ENCODE measurements at places on chromosomes 16 and 17.

DNA sequence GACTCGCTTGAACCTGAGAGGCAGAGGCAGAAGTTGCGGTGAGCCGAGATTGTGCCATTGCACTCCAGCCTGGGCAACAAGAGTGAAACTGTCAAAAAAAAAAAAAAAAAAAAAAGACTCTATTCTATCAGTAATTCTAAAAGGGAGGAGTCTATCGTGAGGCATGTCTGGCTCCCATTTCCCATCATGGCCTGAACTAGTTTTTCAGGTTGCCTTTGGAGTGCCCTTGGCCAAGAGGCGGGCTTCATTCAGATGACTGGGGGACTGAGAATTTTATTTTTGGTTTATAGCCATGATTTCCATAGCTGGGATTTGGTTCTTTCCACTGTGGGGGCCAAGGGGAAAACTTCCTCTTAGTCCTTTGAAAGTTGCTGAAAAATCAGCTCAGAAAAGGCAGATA is 3.5 kb upstream of the SNX29 start:
- no peak for DNase-seq

- DNase-seq, result no peak
Observed at GRCh38 chr17:78252111-78252634, 20.7 kb downstream of the TMEM235 start.

DNA sequence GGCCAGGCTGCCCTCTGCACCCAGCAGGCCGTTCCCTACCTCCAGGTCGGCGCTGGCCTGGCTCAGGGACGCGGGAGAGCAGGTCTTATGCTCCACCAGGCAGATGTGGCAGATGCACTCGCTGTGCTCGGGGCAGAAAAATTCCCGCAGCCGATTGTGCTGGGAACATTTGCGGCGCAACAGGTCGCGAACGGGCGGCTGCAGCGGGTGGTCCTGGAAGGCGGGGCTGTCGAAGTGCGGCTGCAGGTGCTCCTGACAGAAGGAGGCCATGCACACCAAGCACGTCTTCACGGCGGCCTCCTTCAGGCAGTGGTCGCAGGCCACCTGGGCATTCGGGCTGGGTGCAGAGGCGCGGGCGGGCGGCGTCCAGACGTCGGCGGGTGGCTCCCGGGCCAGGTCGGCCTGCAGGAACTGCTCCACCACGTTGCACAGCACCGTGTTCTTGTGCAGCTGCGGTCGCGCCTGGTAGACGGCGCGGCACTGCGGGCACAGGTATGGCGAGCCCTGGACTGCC is 439 bp downstream of the TRIM25 start:
- no peak for DNase-seq

DNA sequence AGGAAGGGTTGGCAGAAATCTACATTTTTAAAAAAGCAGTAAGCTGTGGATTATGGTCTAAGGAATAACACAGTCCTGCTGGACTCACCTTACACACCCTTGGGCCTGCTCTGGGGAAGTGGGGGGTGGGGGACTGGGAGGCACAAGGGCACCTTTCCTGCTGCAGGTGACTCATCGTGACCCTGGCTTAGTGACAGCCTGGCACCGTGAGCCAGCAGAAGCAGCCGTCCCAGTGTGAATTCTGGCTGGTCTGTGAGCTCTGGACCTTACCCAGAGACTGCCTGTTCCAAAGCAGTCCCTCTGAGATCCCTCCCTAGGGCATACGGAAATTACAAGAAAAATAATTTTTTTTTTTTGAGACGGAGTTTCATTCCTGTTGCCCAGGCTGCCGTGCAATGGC is 4.2 kb upstream of the CRK start:
- no peak for DNase-seq
